ENCODE measurements at places on chromosomes 6 and 20. TPM values are rescaled to one million over a fixed set of nuclear protein-coding genes. Genes with fewer than 3 reads are reported as not detected.

Gene CDH4
- 0.06 TPM for total RNA-seq

DNA sequence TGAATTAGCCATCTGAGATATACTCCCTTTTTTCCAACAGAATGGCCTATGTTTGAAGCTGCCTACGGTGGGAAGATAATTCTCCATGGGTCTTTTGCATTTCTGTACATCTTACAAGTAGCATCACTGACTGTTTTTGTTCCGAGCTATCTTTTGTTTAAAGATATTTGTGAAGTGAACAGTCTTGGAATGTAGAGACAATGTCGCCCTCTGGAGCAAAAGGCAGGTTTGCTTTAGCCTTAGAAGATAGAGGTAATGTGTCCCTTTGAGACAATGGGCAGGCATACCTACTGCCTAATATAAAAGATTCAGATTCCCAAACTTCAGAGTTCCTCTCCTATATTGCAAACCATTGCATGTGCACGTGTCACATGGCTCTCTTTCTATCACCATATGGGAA, 347.8 kb upstream of the CNR1 start:
- no peak for DNase-seq
- H3K27ac ChIP-seq = no peak overlapping the region
- H3K27me3 ChIP-seq = peaks cover 4% of the 10 kb centered on the region
- no peaks in the 10 kb centered on the region for H3K36me3 ChIP-seq
- H3K4me1 ChIP-seq = no peaks in the 10 kb centered on the region
- no peak overlapping the region for H3K4me3 ChIP-seq

Gene CST7
- total RNA-seq = 41.5 TPM

DNA sequence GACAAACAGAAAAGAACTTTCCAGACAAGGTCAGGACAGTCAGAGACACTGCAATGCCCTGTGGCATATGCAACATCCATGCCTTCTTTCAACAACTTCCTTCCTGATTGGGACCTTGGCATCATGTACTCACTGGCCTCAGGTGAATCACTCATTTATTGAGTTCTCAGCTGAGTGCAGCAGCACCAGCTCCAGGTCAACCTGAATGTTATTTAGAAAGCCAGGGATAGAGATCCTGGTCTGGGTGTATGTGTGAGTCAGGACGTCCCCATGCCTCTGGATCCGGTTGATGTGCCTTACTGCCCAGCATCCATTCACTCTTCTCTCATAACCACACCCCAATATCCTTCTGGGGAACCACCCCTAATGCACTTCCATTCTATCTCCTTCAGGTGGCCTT, 54.4 kb downstream of the SNRNP48 start:
- no peaks in the 10 kb centered on the region for H3K27me3 ChIP-seq
- peaks cover 10% of the 10 kb centered on the region for H3K4me1 ChIP-seq
- H3K36me3 ChIP-seq = no peaks in the 10 kb centered on the region
- H3K27ac ChIP-seq = no peak overlapping the region

- H3K4me1 ChIP-seq = peaks cover 11% of the 10 kb centered on the region
- H3K4me3 ChIP-seq = no peak overlapping the region
- H3K27ac ChIP-seq = no peak overlapping the region
- no peaks in the 10 kb centered on the region for H3K36me3 ChIP-seq
These were observed 141.6 kb upstream of the SLC24A3 start for GRCh38 chr20:19070681-19071445.

DNA sequence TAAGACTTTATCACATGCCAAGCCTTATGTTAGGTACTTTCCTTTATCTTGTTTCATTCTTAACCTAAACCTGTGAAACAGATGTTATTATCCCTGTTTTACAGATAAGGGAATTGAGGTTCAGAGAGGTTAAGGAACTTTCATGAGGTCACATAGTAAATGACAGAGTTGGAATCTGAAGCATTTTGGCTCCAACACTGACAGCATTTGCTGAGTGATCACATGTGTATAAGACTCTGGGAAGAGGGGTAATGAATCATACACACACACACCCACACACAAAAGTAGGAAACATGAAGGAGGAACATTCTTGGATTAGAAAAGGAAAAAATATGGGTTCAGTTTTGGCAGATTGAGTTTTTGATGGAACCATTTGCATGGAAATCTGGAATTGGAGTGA, 212.5 kb downstream of the GJA1 start:
- no peak for DNase-seq
- no peaks in the 10 kb centered on the region for H3K27me3 ChIP-seq
- no peak overlapping the region for H3K4me3 ChIP-seq

Gene CHMP4B
- 90.6 TPM for total RNA-seq

DNA sequence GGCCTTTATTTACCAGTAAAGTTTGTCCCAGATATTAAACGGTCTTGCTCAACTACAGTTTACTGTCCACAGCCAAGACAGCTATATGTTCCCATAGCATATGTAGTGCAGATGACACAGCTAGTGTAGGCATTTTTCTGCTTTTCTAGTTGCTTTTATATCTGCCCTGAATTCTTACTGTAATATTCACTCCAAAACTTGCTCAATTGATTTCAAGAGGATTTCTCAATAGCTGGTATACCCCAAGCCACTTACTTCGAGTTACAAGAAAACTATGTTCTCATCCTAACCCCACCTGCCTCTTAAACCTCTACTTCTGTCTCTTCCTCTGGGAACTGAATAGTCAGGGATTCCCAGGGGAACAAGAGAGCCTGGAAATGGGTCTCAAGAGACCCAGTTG, 18.9 kb upstream of the ROS1 start:
- H3K4me1 ChIP-seq = no peaks in the 10 kb centered on the region
- no peak for DNase-seq
- H3K36me3 ChIP-seq = no peaks in the 10 kb centered on the region
- H3K27me3 ChIP-seq = peaks cover 56% of the 10 kb centered on the region
- H3K4me3 ChIP-seq = no peak overlapping the region

DNA sequence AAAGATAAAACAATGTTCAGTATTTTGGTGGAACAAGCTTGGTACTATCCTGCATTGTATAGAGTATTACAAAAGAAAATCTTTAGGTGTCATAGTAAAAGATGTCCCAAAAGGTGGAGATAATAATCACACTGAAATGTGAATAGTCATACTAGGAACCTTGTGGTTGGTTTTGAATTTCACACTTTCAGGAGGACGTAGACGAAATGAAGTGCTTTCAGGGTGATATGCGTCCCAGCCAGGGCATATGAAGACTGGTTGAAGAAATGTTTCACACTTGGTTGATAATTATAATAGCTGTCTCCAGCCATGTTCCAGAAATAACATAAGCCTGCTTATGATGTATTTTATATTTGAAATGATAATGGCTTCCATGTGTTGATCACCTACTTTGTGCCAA, 60.4 kb downstream of the SCAND1 start:
- H3K27ac ChIP-seq = no peak overlapping the region
- H3K4me3 ChIP-seq = no peak overlapping the region
- no peaks in the 10 kb centered on the region for H3K27me3 ChIP-seq
- peaks cover 2% of the 10 kb centered on the region for H3K36me3 ChIP-seq
- DNase-seq = peak; percentile 7

Gene AIF1
- 157 TPM for total RNA-seq

Gene APCDD1L
- not detected for total RNA-seq

- no peaks in the 10 kb centered on the region for H3K4me1 ChIP-seq
- no peak overlapping the region for H3K4me3 ChIP-seq
- no peak overlapping the region for H3K27ac ChIP-seq
- DNase-seq = no peak
- no peaks in the 10 kb centered on the region for H3K36me3 ChIP-seq
These were observed 147.1 kb upstream of the RALGAPA2 start for GRCh38 chr20:20859510-20859909.

Gene B3GAT2
- total RNA-seq = 0.06 TPM

- H3K27ac ChIP-seq = no peak overlapping the region
- no peak for DNase-seq
- H3K27me3 ChIP-seq = peaks cover 7% of the 10 kb centered on the region
- no peak overlapping the region for H3K4me3 ChIP-seq
- H3K4me1 ChIP-seq = no peaks in the 10 kb centered on the region
- H3K36me3 ChIP-seq = no peaks in the 10 kb centered on the region
These were observed 1.4 kb downstream of the PHACTR1 start for GRCh38 chr6:12718015-12718414.

Gene CST5
- not detected for total RNA-seq

Gene PCK1
- total RNA-seq = not detected

- H3K36me3 ChIP-seq = no peaks in the 10 kb centered on the region
- H3K4me1 ChIP-seq = no peaks in the 10 kb centered on the region
- no peak for DNase-seq
- no peak overlapping the region for H3K27ac ChIP-seq
These were observed 122.7 kb downstream of the GFRAL start for GRCh38 chr6:55450005-55450404.

- H3K36me3 ChIP-seq = peaks cover 33% of the 10 kb centered on the region
- no peaks in the 10 kb centered on the region for H3K27me3 ChIP-seq
- H3K4me1 ChIP-seq = peaks cover 47% of the 10 kb centered on the region
- DNase-seq = no peak
These were observed 21.9 kb downstream of the TRERF1 start for GRCh38 chr6:42429836-42430235.

Gene BTN1A1
- 0.16 TPM for total RNA-seq

GRCh38 chr6:117078624-117079023, 186.7 kb upstream of the VGLL2 start:
- no peaks in the 10 kb centered on the region for H3K27me3 ChIP-seq
- H3K4me1 ChIP-seq = no peaks in the 10 kb centered on the region
- no peak for DNase-seq
- no peak overlapping the region for H3K4me3 ChIP-seq
- H3K36me3 ChIP-seq = no peaks in the 10 kb centered on the region
- no peak overlapping the region for H3K27ac ChIP-seq

Gene FOXQ1
- total RNA-seq = not detected
